Fibroblast of villous mesenchyme (primary cell): ENCODE measurements at places on chromosomes 1 and 21.

DNA sequence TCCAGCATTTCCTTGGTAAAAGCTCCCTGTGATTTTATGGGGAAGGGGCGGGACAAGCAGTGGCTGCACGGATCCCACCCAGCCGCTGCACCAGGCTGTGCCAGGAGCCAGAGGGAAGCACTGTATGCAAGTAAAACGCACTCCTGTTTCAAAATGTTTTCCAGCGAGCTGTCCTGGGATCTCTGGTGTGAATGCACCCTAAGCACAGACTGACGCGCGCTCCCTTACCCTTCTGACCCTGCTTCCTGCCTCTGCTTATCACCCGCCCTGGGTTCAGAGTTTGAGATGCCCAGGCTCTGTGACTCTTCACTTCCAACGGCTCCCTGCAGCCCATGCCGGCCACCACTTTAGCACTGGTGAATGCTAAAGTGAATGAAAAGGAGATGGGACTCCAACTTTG is 131.2 kb downstream of the RHOU start:
- DNase-seq, result peak; percentile 95

- no peak for DNase-seq
Measured at GRCh38 chr1:27163093-27163492, 8.2 kb upstream of the SLC9A1 start.

DNA sequence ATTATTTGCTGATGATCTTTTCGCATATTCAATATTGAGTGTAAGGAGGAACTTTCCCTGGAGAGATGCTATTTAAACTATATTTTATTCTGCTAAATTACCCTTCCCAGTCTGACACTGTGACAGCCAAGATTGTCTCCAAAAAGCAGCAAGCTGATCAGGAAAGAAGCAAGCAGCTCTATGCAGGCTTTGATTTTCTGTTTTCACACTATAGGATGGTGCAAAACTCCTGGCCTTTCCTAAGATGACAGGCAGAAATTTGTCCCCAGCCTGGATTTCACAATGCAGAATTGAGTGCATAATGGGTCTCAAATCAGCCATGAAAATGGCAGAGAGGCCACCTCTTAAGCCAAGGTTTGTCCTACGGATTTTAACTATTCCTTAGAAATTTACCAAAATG is 1.1 kb downstream of the SGIP1 start:
- no peak for DNase-seq

GRCh38 chr1:208643005-208643597 is 398.9 kb upstream of the PLXNA2 start:
- DNase-seq, result no peak

- no peak for DNase-seq
Measured at GRCh38 chr1:150352866-150353265, 11.1 kb upstream of the RPRD2 start.

- no peak for DNase-seq
Measured at GRCh38 chr1:244171241-244171985, 120.3 kb downstream of the ZBTB18 start.

DNA sequence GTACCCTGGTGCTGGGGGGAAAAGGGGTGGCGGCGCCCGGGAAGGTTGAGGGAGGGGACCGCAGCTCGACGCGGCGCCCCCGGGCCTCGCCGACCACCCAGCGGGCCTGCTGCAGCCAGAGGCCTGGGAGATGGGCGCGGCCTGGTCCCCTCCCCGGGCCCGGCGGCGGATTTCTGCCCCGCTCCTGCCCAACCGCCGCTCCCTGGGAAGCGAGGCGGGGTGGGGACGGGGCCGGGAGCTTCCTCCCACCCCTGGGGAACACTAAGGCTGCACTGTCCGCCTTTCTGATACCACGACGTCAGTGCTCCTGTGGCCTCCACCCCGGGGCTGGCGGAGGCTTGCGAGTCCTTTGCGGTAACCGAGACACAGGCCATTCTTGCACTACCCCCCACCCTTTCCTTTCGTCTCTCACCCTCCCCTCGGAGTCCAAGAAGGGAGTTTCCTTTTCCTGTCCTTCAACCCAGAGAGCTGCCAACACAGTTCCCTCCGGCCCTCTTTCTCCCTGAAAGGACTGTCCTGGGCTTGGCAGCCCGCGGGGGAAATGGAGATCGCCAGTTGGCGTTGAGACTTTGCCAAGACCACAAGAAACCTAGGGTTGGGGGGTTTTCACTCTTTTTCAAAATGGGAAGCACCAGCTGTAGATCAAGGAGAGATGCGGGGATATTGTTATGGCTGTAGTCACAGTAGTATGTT is 742 bp downstream of the SH3GLB1 start:
- peak; percentile 67 for DNase-seq
